Stimulated activated CD4-positive, alpha-beta T cell treated with anti-CD3 and anti-CD28 coated beads, Interleukin-4, amount 100 ng/mL, for 48 hours (primary cell): ENCODE measurements at places on chromosomes 5 and 9.

DNA sequence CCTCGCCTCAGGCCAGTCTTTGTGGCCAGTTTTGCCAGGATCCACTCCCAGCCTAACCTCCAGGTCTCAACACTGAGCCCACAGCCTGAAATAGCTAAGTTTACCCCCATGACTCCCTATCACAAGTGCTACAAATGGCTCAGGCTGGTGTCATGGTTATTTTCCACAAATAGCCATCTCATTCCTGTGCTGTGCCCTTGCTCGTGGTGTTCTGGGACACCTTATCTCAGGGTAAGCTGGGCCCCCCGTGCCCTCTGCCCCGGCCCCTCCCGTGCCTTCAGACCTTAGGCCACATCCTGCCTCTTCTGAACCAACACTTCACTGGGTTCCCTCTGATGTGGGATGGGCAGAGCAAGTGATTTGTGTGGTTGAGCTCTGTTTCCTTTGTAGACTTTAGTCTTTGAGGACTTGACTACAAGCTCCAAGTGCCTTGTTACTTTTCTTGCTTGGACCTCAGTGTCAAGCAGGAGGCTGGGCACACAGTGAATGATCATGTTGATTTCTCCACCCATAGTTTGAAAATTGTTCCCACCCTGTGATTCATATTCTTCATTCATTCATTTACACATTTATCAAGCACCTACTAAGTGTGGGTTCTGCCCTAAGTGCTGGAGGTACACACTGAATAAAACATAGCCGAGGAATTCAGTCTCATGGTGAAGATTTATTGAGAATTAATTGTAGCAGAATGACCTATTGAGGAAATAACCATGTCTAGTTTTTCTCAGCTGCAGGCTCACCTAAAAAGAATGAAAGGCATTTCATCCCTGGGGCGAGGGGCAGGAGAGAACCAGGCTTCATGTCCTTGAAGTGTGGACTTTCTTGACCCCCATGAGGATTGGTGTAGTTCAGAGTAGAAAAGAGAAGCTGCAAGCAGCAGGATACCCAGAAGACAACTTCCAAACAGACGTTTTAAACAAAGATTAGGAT lies 84.5 kb upstream of the CTNNA1 start:
- no peak for DNase-seq

- DNase-seq: no peak
These were observed 1.5 kb downstream of the SH3GLB2 start for GRCh38 chr9:129026442-129027223.

DNA sequence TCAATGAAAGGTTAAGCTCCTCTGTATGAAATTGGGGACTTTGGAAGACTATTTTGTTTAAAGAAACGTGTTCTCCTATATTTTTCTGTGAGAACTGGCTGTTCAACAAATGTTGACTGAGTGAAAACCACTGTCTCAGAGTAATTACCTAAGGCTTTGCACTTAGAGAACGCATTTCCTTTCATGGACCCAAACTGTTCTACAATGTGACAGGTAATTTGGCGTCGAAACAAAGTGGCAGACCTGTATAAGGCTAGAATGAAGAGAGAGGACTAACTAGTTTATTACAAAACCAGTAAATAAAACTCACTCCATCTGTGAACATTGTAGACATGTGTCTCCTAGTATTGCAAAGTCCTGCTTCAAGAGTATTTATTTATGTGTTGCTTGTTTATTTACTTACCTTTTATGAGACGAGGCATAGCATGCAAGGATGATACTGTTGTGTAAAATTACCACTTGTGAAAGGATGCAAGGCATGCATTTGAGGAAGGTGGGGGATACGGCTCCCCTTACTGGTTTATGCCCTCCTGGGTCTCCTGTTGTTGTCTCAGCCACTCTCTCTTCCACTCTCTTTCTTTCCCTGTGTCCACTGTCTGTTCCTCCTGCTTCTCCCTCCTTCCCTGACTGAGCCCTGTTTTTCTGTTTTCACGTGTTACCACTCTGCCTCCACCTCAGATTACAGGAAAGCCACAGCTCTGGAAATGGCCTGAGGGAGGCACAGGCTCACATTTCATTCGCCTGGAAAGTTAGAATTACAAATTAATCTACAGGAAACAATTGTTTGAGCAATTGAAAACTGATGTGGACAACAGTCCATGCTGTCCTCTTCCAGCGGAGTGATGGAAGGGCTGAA lies 444.0 kb upstream of the ZNF608 start:
- DNase-seq: no peak

DNA sequence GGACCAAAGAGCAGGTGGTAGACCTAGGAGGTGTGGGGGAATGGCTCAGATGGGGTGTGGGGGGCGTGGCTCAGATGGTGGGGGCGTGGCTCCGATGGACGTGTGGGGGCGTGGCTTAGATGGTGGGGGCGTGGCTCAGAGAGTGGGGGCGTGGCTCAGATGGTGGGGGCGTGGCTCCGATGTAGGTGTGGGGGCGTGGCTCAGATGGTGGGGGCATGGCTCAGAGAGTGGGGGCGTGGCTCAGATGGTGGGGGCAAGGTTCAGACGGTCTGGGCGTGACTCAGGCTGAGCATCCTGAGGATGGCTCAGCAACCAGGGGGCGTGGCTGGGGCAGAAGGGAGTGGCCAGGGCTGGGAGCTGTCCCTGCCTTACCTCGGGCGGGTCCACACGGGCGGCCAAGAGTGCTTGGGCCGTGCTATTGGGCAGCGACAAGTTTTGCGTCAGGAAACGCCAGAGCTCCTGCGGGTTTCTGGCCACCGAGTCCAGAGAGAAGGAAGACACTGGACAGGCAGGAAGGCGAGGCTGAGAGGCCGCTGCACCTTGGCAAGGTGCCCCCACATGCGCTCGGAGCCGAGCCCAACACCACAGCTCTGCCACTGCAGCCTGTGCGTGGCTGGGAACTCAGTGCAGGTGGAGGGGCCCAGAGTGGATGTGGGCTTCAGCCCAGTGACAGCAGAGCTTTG lies 5.9 kb downstream of the ABCA2 start:
- DNase-seq: peak; percentile 79

GRCh38 chr5:109455598-109456096 lies 45.9 kb upstream of the PJA2 start:
- no peak for DNase-seq

DNA sequence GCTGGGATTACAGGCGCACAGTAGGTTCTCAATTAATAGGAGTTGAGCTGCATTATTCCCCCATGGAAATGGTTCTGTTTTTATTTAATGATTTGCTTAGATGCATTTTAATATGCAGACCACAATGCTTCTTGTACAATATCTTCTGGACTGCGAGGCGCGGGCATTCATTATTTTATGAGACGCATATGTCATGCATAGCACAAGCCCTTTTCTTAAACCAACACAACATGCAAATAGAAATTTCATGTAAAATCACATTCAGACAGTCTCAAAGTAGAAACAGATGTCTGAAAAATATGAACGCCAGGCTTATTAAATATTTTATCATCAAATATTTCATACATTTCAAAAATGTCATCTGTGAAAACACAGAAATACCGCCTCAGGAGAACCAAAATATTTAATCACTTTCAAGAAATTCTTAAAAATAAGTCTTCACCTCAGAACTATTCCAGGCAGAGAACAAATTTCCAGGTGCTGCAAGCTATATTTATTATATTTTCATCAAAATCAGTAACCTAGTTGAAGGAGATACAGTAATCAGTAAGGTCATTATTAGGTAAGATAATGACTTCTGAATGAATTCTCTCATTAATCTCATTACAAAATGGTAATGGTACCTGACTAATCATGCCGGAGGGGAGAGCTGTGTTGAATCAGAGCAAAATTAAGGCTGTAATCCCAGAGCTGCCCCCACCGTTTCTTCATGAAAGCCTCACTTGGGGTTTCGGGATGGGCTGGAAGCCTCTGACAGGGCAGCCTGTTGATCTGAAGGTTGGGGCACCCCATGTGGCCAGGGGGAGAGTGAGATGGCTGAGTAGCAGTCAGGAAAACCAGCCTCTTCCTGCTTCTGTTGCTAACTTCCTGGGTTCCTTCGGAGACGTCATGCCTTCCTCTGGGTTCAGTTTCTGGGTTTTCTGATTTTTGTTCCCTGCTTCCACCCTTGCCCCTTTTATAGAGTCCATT lies 133.9 kb upstream of the ZNF618 start:
- no peak for DNase-seq

DNA sequence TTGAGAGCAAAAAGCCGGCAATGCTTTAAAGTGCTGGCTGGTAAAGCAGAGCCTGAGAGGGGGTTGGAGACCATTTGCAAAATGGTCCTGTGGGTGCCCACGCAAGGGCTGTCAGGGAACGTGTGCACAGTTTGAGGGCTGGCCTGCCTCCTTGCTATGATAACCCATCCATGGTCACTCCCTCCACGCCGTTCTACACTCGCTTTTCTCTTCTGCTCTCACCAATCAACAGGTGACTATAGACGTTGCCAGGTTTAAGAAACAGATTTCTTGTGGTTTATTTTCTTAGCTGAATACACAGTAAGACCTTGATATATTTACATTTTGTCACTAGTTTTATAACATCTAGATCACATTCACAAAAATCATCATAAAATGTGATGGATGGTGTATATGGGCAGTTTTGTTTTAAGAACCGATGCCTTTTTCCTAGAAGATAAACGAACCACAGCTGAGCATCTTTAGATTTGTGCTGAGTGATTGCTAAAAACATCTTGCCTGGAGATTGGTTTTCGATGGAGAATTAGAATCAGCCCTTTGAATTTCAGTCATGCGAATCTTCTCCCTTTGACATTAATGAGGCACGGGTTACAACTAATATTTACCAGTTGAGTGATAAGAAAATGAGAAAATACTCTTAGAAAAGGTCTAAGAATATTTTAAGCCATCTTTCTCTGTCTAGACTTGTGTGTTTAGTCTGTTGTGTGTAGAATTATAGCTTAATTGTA lies 13.9 kb downstream of the MAP1B start:
- no peak for DNase-seq

GRCh38 chr9:23829580-23830475 lies 3.8 kb upstream of the ELAVL2 start:
- DNase-seq: no peak

DNA sequence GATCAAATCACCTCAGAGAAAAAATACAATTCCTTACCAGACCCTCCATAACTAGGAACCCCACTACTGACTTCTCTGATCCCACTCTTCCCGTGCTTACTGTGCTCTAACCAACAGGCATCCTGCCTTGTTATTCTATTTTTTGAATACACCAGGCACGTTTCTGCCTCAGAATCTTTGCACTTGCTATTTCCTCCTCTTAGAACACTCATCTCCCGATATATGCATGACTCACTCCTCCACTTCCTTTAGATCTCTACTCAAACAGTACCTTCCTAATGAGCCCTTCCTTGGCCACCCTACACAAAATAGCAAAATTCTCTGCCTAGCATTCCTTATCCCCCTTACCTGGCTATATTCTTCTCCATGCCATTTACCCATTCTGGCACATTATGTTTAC lies 43.9 kb downstream of the MAPKAP1 start:
- no peak for DNase-seq

GRCh38 chr5:138492560-138493045 lies 27.3 kb downstream of the EGR1 start:
- no peak for DNase-seq

GRCh38 chr9:124066783-124067577 lies 55.4 kb downstream of the LHX2 start:
- DNase-seq: no peak

DNA sequence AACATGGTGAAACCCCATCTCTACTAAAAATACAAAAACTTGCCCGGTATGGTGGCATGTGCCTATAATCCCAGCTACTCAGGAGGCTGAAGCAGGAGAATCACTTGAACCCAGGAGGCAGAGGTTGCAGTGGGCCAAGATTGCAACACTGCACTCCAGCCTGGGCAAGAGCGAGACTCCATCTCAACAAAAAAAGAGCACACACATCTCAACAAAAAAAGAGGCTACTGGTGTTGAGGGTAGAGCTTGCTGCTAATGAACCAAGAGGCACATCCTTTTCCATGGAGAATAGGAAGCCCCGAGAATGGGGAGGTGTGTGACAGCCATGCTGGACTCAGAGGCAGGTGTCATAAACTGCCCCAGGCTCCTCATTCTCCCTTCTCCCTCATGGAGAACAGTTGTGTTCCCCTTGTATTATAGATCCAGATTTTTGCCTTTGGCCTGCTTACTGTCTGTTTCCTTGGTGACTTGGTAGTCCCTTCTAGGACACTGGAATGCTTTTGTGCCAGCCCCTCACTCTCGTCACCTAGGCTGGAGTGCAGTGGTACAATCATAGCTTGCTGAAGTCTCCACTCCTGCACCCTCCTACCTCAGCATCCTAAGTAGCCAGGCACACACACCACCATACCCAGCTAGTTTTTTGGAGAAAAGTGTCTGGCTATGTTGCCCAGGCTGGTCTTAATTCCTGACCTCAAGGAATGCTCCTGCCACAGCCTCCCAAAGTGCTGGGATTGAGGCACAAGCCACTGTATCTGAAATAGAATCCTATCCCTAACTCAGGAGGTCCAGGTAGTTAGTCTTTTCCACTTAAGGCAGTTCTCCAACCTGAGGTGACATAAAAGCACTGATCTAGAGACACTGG lies 5.1 kb downstream of the RPL12 start:
- DNase-seq: no peak

DNA sequence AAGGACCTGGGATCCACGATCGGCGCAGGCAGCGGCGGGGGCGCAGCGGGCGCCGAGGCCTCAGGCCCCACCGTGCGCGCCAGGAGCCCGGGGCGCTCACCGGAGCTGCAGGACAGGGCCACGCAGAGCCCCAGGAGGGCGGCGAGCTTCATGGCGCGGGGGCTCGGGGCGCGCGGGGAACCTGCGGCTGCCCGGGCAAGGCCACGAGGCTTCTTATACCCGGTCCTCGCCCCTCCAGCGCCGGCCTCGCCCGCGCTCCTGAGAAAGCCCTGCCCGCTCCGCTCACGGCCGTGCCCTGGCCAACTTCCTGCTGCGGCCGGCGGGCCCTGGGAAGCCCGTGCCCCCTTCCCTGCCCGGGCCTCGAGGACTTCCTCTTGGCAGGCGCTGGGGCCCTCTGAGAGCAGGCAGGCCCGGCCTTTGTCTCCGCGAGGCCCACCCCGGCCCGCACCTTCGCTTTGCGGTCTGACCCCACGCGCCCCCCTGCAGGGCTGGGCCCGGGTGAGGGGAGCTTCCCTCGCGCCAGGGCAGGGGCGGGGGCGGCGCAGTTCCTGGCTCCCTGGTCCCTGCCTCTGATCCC lies at the start of gene SCGB3A1:
Gene SCGB3A1, minus strand, starts transcription at position 189 of the 577 bp plus-strand sequence. Its CDS starts 37 bp downstream, at position 152.
- no peak for DNase-seq

DNA sequence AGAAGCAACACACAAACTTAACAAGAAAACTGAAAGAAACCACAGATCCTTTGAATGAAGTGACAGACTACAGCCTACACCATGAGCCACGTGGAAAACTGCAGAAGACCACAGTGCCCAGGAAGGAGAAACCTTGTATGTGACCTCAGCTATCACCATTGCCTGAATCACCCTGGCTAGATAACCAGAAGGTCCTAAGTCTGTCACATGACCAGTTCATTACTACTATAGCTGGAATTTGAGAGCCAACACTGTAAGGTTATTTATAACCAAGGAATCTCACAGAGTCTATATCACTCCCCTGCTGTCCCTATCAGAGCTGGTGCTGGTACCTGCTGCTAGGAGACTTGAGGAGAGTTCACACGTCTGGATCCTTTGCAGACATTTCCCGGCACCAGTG lies 90.3 kb upstream of the FBXL17 start:
- DNase-seq: no peak

DNA sequence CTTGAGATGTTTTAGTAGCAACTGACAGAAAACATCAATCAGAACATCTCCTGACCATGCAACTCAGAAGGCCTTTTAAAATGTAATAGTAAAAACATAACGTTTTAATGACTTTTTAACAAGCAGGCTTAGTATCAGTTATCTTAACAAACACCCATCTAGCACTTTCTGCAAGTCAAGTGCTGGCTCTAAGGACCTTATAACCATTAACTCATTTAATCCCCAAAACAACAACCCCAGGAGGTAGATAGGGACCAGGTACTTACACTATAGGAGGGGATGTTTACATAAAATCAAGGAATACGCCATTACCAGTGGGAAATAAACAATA lies 41.8 kb downstream of the ROR2 start:
- DNase-seq: no peak
